ENCODE measurements at places on chromosomes 4 and X.

- no peak for DNase-seq
Measured at GRCh38 chrX:21747558-21747957, 10.4 kb downstream of the SMPX start.

DNA sequence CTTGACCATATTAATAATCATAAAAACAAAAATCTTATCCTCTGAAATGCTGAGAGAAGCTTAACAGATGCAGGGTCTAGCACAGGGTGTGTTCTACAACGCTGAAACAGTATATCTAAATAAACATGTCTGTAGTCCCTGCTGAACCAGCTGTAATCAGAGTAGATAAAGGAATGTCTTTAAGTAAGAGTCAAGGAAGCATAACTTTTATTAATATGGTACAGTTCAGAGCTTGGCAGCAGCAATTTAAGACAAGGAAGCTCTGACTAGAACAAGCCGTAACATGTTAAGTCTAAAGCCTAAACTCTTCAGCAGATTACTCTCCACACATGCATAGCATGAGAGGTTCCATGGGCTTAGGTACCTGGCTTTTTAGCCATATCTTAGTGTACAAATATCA lies 36.1 kb downstream of the NFKB1 start:
- no peak for DNase-seq

GRCh38 chr4:5664778-5665177 lies 43.6 kb downstream of the EVC2 start:
- DNase-seq, result no peak

- no peak for DNase-seq
Measured at GRCh38 chr4:99536271-99536670, 25.4 kb downstream of the C4orf17 start.

DNA sequence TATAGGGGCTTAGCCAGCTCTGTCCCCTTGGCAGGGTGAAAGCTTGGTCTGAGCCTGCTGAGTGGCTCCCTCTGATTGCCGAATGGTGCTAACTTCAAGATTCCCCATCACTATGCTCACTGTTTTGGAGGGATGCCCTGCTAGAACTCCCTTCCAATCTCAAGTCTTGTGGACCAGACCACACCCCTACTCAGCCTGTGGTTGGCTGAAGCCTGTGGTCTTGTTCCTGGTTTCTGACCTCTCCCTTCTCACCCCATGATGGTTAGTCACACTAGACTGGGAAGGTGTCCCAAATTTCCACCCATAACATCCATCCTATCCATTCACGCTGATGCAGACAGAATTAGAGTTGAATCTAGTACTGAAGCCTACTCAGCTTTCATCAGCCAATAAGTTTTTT lies 184.7 kb upstream of the NDP start:
- no peak for DNase-seq

DNA sequence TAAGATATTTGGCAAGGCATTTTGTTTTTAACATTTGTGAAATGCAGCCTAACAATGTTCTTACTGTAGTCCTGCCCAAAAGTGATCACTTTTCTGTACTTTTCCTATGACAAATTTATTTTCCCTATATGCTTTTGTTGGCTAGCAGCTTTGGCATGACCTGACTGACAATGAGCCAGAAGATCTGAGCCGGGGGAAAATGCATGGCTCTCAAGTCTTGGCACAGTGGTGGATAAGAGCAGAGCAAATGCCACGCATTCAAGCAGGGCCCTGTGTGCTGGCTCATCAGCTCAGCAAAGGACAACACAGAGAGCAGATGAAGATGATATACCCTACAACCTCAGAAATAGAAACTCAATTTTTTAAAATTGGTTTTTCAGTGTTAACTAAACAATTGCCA lies 187.3 kb downstream of the ANAPC10 start:
- no peak for DNase-seq

GRCh38 chrX:39563178-39563577 lies 534.6 kb downstream of the BCOR start:
- DNase-seq, result no peak

GRCh38 chr4:188246488-188246887 lies 107.2 kb downstream of the TRIML1 start:
- DNase-seq, result no peak

GRCh38 chrX:20224814-20225487 lies 41.8 kb downstream of the RPS6KA3 start:
- DNase-seq, result no peak

- no peak for DNase-seq
Measured at GRCh38 chr4:180314972-180315371, 1928.2 kb upstream of the TENM3 start.

DNA sequence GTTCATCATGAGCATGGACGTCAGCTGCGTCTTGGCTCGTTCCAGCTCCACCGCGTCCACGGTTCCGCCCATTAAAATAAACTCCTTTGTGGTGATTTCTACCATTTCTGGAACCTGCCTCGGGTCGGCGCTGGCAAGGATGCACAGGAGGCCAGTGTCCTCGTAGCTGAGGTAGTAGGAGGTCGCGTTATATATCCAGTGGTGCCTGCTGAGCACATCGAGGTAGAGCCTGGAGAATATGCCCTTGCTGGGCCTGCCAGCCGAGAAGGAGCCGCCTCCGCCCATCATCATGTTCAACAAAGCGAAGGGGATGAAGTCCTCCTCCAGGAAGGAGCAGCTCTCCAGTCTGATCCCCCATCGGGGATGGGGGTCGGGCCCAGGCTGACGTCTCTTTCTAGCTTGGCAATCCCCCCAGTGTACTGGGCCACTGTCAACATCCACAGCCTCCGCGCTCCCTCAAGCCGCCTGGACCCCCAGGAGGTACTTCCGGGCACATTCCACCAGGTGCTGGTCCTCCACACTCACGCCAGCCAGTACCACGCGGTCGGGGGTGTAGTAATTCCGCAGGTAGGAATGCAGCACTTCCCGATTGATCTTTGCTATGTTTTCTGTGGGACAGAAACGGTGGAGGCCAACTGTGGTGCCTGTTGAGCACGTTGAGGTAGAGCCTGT lies 120.9 kb upstream of the GRID2 start:
- no peak for DNase-seq

All from CD4-positive, alpha-beta memory T cell (primary cell).